Kidney glomerular epithelial cell (primary cell): ENCODE measurements at places on chromosomes 3 and 15.

DNA sequence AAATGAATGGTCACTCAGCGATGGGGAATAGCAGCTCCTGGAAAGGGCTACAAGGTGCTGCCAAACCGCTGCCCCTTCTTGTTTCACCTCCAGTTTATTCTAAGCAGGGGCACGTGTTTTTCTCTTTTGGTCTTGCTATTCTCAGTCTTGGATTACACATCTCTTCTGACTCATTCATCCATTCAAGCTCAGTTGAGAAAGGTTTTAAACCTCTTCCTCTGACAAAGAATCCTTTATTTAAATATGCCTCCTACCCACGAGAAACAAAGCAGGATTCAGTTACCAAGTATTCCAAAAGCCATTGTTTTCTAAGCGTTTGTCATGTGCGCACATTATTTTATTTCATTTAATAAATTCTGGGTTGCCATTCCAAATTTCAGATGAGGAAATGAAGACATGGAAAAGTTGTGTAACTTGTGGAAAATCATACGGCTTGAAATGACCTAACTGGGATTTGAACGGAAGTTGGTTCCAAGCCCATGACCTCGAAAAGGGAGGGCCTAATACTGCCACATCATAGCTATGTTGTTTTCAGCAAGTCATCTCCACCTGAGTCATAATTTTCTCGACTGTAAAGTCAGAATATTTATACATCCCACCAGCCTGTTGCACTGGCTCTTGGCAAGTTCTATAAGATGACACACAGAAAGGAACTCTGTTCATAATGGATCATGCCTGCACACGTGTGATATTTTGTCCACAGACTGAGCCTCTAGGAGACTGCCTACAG lies 292.0 kb upstream of the SLCO3A1 start:
- DNase-seq, result peak; percentile 68

DNA sequence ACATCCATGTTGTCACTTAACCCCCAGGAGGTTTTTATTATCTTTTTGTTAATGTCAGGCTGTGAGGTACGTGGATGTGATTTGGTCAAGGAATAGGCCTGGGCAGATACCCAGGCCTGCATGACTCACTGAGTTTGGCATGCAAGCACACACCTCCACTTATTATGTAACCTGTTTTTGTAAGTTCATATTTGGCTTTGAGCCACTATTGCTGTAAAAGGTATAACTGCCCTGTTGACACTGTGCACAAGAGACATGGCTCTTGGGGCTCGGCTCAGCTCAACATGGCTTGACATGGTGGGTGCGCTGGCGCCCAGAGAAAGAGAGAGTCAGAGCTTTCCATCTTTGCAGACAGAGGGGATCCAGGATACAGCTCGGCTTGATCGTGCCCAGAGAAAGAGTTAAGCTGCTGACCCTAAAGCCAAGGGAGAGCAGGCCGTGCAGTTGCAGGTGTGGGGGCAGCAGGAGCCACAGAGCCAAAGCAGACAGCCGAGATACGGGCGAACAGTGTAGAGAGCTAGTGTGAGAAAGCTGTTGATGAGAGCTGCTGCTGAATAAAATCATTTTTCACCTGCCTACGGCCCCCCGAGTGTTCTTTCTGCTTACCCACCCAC lies 67.9 kb upstream of the UNC13C start:
- peak; percentile 65 for DNase-seq

DNA sequence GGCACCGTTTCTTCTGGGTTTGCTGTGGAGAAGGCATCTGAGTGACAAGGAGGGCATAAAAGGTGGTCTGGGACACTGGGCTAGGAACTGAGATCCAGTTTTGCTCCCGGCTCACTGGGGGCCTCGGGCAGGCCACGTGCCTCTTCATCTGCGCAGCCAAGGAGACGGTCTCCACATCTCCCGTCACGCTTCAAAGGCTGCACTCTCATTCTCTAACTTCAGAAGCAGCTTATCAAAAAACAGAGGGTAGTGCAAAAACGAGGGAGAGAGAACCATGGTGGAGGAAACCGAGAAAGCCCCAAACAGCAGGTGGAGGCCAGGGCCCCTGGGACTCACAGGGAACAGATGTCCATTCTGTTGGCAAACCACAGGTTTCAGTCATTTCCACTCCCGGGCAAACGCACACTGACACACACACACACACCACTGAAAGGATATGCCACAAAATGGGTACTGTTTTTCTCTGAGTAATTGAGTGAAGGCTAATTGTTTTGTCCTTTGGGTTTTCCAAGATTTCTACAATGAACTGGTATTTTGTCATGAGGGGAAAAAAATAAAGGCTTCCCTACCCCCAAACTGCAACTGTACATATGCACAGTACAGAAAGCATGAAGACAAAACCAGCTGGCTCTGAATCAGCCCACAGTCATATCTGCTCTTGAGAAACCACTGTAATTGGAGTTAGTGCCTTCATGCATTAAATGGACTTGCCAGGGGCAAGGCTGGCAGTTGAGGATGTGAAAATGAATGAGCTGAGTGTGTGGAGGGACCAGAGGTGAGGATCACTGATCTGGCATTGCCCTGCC lies 71.9 kb downstream of the MGLL start:
- DNase-seq, result peak; percentile 81

DNA sequence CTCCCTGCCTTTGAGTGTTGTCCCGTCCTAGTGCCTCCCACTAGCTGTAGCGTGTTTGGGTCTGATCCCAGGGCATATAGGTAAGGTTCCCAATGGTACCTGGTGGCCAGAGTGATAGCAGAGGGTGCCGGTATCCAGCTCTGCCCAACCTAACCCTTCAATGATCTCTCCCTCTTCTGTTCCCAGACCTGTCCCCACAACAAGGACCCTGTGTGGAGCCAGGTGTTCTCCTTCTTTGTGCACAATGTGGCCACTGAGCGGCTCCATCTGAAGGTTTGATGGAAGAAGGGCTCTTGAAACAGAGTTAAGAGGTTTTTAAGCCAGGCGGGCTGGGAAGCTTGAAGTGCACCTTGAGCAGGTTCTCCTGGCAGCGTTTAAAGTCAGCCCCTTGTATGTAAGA lies 35.5 kb downstream of the ESYT3 start:
- DNase-seq, result no peak

DNA sequence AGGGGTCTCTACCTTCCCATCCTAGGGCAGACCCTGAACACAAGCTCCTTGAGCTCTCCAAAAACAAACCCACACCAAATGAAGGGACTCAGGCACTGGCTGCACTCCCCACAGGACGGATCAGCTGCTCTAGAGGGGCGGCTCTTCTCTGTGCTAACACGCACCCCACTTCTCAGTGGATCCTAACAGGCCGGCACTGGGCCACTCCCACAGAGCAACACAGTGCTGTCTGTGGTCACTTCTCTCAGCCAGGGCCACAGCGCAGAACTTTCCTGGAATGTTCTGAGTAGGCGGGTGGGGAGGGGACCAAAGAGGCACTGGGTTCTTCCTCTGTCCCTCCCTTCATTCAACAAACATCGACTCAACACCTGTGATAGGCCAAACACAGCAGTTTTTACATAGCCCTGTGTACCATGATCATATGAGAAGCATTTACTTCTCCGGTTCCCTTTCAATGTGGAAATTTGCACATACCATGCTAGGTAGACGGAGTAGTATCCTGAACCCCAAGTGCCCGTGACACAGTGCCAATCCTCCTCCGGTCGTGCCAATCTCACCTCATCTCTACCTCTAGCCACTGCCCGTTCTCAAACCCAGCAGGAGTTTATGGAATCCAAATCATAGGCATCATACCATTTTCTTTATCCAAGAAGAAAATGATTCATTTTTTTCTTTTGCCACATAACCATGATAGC lies 98.1 kb downstream of the LRIG1 start:
- no peak for DNase-seq

GRCh38 chr15:48119277-48119676 lies 1.5 kb upstream of the SLC24A5 start:
- DNase-seq, result no peak

DNA sequence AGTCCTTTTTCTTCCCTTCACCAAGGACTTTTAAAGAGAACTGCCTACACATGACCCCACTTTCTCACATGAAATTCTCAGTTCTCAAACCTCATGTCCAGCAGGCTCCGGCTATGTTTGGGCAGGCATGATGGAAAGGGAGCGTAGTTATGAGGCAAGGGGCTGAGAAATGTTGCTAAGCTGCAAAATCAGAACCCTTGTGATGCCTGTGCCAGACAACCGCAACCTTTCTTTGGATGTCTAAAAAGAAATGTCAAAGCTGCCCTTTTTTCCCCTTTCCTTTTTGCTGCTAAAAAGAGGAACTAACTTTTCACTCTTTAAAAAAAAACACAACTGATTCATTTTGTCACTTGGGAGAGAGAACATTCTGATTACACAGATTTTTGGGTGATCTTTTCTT lies 19.2 kb downstream of the GNB4 start:
- no peak for DNase-seq

DNA sequence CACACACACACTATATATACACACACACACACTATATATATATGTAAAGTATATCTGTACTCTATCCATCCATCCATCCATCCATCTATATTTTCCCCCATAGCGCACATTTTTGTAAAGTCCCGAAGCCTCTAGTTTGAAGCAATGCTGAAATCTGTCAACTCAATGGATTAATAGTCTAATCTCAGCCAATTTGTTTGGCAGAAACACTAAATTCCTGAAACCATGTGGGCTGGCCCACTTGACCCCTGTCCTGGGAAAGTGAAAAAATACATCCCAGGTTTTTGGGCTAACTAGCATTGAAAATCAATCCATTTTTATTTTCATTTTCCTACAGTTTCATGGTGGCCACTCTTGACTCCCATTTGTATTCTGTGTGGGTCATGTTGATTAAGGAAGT lies 166.7 kb downstream of the SLCO3A1 start:
- no peak for DNase-seq

DNA sequence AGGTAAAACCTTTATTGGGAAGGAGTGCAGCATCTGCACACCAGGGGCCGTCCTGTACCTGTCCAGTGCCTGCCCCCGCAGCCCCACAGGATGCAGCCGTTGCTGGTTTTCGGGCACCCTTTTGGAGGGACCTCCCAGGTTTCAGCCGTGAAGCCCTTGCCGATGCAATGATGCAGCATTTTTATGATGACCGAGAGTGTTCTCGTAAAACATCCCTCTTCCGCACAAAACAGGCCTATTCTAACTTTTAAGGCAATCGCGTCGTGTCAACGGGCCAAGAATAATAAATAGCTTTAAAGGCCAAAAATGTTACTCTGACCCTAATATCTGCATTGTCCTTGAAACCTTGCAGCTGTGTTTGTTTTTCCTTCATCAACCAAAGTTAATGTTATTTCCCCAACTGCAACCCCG lies 126.1 kb downstream of the LRRK1 start:
- no peak for DNase-seq

- DNase-seq, result no peak
Observed at GRCh38 chr3:58567251-58567515, 10.0 kb downstream of the FAM107A start.

- no peak for DNase-seq
Observed at GRCh38 chr15:78418686-78419085, 19.3 kb upstream of the IREB2 start.

- no peak for DNase-seq
Observed at GRCh38 chr3:192919901-192920300, 2.2 kb upstream of the MB21D2 start.

DNA sequence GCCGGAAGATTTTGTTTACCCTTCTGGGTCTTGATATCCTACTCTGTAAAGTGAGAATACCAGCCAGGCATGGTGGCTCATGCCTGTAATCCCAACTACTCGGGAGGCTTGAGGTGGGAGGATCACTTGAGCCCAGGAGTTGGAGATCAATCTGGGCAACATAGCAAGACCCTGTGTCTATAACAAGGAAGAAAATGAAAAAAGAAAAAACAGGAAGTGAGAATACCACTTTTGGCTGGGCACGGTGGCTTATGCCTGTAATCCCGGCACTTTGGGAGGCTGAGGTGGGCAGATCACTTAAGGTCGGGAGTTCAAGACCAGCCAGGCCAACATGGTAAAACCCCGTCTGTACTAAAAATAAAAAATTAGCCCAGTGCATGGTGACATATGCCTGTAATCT lies 36.9 kb downstream of the SFMBT1 start:
- DNase-seq, result no peak

DNA sequence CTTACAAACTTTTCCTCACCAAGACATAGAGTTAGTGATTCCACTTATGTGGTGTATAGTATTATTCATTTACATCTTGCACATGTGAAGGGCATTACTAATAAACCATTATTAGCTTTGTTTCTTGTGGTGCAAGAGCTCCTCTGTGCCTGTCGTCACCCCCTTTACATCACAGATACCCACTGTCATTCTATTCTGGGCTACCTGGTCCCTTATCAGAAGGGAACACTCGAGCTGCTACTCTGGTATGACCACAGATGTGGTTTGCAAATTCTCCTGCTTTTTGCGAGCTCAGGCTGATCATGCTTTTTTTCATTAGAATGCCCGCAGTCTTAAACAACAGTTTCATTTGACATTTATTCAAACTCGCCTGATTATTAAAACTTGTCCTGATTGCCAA lies 13.9 kb upstream of the SENP2 start:
- no peak for DNase-seq

GRCh38 chr3:44416031-44417030 lies 61.1 kb downstream of the ZNF445 start:
- DNase-seq, result no peak

GRCh38 chr3:104951426-104951825 lies 415.3 kb upstream of the ALCAM start:
- no peak for DNase-seq

GRCh38 chr3:178480795-178481194 lies 55.4 kb upstream of the KCNMB2 start:
- DNase-seq, result no peak

DNA sequence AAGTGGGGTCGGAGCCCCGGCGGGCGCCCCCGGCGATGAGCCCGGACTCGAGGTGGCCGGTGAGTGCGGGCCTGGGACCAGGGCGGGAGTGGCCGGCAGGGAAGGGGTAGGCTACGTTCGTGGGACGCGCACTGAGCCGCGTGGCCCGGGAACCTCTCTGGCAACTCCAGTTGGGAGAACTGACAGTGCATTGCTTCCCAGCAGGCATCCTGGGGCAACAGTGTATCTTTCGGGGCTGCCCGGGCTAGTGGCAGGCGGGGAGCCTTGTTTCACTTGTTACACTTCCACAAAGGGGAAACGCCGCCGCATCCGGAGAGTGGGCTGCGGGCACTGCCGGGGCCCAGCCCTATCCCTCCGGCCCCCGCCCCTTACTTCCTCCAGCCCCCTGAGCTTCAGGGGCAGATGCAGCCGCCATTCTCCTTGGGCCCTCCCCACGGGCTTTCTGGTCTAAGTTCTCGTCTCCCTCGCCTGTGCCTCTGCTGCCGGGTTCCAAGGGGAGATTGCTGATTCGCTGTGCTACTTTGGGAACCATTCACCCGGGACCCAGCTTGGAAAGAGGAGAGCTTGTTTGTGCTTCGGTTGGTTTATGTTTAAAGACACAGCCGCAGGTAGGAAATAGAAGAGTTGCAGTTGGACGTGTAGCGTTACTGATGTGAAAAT lies 675 bp downstream of the BRPF1 start:
- no peak for DNase-seq

- DNase-seq, result no peak
Observed at GRCh38 chr3:9037144-9037711, 74.0 kb upstream of the RAD18 start.

- DNase-seq, result no peak
Observed at GRCh38 chr15:28096670-28097431, 2.3 kb downstream of the OCA2 start.

DNA sequence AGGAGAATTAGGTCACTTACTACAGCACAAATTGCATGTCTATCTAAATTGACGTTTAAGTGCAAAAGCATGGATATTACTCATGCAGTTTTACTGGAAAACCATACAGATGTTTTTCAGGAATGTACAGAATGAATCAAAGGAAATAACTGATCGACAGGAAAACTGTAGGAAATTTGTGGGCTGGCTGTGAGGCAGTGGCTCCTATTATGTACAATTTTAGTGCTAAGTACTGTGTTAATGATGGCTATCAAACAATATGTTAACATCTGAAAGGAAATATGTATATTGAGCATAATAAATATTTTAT lies 6.9 kb downstream of the NUDT16 start:
- DNase-seq, result no peak
